ENCODE measurements at places on chromosomes 1 and 21. TPM values are rescaled to one million over a fixed set of nuclear protein-coding genes. Genes with fewer than 3 reads are reported as not detected.

Gene LPGAT1
- total RNA-seq: 56.1 TPM

Gene NUDT17
- total RNA-seq: 0.51 TPM

Gene CIART
- total RNA-seq: 5.1 TPM

Gene OR4F29
- total RNA-seq: not detected

Gene NCAM2
- 0.67 TPM for total RNA-seq

Gene BMP8B
- total RNA-seq: 0.89 TPM

DNA sequence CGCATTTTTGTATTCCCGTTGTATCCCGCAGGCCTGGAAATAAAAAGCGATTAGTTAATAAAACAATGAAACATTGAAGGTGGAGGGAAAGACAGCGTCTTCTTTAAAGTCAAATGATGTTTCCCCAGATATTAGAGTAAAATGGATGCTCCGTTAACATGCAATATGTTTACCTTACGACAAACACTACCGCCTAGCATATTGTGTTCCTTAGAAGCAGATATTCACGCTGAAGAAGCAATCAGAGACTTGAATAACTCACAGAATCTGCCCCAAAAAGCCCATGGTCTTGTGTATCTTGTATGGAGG is 583 bp upstream of the B4GALT3 start:
- DNase-seq: no peak

GRCh38 chr1:18118078-18118477 is 10.5 kb downstream of the IGSF21 start:
- no peak for DNase-seq

DNA sequence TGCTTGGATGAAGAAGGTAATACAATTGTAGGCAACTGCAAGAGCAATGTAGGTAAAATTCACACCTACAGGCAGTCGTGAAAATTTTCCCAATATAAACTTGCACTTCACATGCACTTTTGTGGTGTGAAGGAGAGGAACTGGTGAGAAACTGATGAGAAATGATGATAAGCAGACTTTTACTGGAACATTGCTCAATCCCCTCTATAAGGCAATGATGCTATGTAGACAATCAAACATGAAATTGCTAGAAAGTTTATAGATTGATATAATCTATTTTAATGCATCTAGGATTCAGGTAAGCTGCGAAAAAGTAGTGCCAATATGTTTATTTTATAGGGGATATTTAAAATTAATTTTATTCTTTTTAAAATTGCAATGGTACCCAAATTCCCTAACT is 802.2 kb downstream of the KCNT2 start:
- DNase-seq: no peak

- no peak for DNase-seq
These were observed 163.6 kb upstream of the C1orf21 start for GRCh38 chr1:184223216-184223615.
